ENCODE measurements at places on chromosomes 2 and 18.

DNA sequence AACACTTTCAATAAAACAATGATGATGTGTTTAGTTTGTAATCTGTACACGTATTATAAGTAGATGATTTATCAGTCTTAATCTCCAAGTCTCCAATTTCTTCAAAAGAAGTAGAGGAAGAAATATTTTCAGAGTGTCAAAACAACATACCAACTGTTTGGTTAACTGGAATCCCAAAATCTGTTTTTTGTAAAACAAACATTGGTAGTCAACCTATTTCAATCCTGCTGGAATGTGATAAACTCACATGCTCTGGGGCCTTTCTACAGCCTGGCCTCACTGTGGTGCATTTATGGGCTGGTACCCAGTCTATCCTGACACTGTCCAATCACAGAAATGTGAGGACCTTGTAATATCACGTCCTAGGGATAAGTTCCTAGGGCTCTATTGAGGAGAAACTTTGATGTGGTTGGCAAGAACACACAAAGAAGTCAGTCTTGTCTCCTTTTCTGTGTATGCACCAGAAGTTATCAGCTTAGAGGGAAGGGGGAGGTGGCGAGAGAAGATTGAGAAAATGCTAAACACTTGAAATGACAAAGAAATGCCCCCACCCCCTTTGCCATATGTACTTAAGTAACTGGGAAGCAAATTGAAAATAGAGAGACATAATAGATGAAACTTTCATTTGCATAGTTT is 47.2 kb downstream of the PRKRA start:
- peak; percentile 22 for DNase-seq

DNA sequence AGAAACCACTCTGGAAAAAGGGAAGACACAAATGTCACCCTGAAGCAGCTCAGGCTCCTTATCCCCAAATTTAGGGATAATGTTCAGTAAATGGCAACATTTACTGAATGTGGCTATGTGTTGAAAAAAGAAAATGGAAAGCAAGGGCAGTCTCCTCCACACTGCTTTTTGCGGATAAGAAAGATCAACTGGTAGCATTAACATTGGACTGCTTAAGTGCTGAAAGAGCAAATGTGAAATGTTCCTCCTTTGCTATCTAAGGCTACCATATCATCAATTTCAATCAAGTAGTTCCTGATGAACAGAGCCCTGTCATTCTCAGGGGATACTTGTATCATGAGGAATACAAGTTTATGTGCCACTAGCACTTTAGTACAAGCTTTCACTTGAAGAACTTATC is 12.5 kb downstream of the FBXO11 start:
- no peak for DNase-seq

DNA sequence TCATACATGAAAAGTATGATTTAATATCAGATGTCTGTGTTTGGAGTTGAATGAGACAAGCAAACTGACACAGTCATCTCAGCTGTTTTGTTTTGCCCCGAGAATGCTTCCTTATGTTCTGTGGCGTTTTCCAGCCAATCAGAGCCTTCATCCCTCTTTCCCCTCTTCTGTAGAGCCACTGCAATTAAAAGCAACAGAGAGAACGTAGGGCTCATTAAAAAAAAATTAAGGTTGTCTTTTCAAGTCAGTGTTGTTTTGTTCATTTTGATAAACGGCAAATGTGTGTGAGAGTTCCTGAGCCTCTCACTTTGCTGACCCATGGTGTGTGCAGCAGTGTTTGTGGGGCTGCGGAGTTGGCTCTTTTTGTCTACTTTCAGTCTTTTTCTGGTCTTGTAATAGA is 216.0 kb downstream of the FHOD3 start:
- no peak for DNase-seq

DNA sequence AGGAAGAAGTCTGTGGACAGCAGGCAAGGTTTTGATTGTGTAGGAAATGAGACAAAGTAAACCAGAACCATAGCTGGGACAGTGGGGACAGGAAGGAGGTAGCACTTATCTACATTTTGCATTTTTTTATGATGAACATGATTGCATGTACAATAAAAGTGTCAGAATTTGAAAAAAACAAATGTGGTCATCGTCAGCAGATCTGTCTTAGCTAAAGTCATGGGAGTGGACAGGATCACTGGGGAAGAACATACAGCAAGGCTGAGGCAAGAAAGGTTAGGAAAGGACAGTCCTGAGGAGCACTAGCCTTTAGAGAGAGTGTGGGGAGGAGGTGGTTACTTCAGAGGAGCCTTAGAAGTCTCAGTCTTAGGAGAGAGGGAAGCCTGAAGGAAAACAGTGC is 35.1 kb upstream of the SLC14A2 start:
- no peak for DNase-seq

- DNase-seq = no peak
These were observed 159.8 kb downstream of the DDX1 start for GRCh38 chr2:15751477-15751876.

DNA sequence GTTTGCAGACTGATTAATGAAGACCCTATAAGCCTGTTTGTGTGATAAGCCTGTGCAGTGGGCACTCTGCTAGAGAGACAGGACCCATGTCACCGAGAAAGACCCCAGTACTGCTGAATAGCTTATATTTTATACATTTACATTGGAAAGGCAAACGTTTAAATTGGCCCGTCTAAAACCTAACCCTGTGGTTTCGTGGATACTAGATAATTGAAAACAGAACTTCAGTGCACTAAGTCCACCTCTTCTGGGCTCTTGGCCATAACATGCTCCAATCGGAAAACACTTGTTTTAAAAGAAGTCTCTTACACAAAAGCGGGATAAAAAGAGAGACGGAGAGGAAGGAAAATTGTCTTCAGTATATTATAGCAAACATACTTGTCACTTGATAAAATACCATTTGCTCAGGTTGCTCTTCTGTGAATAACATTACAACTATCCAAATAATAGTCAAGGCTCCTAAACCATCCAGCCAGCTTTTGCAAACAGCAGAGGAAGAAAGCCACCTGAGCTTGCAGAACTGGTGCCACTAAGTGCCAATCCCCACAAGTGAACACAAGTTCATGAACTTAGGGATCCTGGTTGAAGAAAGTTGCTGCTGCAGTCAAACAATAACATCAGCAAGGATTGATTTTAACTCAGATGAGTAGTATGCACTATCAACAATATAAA is 218.4 kb upstream of the FN1 start:
- peak; percentile 70 for DNase-seq

DNA sequence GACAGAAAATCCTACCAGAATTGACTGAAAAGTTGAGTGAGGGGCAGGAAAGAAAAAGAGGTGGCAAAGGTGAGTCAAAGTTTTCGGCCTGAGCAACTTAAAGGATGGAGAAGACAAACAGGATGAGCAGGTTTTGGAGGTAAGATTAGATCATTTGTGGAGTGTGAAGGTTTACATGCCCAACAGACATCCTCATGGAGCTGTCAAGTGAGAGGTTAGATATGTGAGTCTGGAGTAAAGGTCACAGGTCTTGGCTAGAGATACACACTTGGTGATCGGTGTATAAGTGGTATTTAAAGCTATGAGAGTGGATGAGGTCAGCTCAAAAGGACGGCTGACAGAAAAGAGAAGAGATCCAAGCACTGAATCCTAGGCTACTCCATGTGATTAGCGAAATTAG is 11.1 kb upstream of the MYL12A start:
- DNase-seq = no peak

- no peak for DNase-seq
These were observed 4.8 kb upstream of the ARHGAP15 start for GRCh38 chr2:143124445-143124844.

DNA sequence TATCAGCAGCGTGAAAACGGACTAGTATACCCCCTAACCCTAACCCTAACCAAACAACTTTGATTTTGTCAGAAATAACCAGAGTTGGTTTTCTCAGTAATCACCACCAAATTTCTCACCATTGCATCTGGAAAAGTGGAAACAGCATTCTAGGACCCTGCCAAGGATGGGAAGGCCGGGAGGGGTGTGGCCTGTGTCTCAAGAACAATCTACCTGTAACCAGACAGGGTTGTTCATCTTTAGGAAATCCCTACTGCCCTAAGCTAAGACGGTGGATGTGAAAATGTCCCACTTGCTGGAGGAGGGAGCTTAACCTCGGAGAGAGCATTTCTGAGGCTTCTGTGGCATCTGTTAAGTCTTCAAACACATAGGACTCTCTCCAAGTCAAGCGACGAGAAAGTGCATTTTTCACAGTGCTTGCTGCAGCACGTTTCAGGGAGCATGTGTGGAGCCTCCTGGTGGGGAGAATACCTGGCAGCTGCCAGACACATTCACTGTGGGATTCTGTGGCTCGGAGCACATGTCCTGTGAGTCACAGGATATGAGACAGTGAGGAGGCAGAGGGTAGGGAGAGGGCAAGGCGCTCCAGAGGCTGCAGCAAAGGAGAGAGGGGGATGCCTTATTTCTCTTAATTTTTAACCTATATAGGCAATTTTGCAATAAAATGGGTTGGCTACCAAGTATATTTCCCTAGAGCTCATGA is 207.5 kb downstream of the SPP2 start:
- peak; percentile 98 for DNase-seq

- DNase-seq = no peak
These were observed 173.1 kb downstream of the LCLAT1 start for GRCh38 chr2:30620102-30620501.

- DNase-seq = no peak
These were observed 56.3 kb downstream of the GTF3C3 start for GRCh38 chr2:196743165-196743564.

GRCh38 chr18:63177919-63178821 is 141.4 kb downstream of the BCL2 start:
- peak; percentile 18 for DNase-seq

DNA sequence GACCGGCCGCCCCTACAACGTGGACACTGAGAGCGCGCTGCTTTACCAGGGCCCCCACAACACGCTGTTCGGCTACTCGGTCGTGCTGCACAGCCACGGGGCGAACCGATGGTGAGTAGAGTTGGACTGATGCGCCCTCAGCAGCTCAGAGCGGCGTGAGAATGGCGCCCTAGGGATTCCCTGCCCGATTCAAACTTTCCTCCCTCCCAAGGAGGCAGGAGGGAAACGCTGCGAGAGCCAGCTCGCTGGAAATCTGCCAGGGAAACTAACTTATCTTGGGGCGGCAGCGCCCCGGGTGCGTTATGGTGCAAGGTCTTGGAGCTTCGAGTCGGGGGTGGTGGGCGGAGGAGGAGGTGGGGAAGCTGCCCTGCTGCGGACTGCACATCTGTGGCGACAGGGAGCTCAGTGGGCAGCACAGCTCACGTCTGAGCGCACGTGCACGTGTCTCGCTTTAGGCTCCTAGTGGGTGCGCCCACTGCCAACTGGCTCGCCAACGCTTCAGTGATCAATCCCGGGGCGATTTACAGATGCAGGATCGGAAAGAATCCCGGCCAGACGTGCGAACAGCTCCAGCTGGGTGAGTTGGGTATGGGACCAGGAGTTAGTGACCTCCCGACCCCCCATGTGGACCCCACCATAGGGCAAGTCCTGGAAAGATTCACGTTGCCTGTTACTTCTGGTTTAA is 697 bp downstream of the ITGA4 start:
- peak; percentile 41 for DNase-seq

DNA sequence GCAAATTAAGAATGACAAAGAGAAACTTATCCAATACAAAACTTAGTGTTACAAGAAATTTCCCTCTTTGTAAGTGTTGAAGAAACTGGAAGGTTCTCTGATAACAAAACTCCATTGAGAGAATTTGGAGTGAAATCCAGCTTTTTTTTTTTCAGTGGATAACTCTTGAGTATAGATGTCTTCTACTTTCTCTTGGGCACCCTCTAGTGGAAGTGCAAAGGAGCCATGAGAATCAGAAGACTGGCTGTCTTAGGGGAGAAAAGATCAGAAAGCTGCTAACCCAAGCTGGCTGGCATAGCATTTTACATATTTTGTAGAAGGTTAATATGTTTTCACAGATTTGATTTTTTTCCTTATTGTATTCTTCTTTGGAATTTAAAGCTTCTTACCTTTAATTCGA is 138.8 kb upstream of the SATB2 start:
- peak; percentile 7 for DNase-seq

DNA sequence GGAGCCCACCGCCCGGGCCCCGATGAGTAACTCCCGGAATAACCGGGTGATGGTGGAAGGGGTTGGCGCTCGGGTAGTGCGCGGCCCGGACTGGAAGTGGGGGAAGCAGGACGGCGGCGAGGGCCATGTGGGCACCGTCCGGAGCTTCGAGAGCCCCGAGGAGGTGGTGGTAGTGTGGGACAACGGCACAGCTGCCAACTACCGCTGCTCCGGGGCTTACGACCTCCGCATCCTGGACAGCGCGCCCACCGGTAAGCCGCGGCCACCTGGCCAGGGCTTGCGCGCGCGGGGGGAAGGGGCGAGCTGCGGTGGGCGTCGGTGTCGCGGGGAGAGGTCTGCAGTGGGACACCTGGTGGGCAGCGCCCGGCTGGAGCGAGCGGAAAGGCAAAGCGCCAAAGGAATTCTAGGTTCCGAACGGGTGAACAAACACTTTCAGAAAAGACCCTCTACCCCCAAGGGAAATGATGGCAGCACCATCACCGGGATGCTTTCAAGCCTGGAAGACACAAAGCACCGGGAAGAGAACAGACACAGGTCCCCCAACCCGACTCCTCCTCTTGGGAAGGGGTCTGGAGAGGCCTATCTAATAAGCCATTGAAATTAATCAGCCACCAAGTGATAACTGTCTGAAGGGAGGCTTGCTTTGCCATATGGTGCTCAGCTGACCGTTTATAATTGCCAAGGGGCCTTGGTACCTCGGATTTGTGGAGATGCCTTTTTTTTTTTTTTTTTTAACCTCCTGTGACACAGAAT is 1.1 kb downstream of the MIB1 start:
- peak; percentile 12 for DNase-seq

DNA sequence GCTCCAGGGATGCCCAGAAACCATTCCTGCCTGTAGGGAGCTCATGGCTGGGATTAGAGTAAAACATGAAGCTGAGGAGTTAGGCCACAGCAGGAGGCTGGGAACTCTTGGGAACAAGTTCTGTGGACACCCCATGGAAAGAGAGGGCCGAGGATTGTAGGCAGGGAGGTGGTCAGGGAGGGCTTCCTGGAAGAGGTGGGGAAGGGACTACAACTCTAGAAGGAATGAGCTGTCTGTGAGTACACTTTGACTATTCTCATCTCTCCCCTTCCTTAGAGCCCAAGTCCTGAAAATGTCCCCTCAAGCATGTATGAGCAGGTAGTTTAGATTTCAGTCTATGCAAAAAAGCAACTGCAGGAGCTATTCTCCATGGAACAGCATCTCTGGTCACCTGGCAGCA is 139.9 kb upstream of the GLI2 start:
- DNase-seq = no peak
